ENCODE measurements at places on chromosomes 5 and 9.

DNA sequence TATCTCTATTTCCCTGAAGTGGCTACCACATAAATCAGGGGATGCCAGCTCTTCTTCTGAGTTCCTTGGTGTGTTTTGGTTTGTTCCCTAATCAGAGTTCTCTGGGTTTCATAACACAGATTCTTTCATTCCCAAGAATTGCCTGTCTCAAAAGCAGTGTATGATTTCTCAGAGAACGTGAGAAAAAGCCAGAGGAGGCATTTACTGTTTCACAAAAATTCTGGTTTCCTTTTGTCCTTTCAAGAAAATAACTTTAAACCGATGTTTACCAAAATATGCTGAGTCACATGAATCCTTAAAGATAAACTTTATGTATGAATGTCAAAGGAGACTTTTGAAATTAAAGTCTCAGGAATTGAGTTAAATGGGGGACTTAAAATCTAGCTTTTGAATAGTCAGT, 314.3 kb downstream of the EBF1 start:
- DNase-seq, result no peak

- DNase-seq, result no peak
These were observed 92.4 kb downstream of the ISL1 start for GRCh38 chr5:51475628-51476027.

GRCh38 chr9:137129456-137130175, 9.3 kb upstream of the GRIN1 start:
- peak; percentile 91 for DNase-seq

DNA sequence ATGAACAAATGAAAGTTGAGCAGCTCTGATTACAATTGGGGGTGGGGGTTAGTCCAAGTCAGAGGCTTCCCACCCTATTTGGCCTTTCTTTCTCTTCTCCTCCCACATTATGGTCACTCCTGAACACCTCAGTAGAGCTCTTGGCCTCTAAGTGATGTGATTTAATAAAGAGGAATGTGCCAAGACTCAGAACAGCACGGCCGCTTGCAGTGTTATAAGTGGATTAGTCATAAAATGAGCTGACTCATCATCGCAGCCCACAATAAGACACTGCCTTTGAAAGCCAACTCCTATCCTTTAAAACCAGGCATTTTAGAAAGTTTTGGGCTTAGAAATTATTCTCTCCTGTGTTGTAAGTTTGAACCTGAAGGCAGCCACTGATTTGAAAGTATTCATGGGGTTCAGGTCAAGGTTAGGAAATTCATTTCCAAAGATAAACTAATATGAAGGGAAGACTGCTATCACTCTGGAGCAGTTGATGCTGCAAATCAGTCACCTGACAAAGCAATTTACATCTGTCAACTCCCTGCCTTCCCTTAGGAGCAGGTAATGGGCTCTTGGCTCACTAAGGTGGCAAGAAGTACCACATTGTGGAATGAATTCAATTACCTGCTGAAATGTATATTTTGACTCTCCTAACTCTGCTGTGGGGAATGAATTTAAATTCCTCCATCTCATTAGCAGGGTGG, 283.6 kb upstream of the NMUR2 start:
- no peak for DNase-seq

DNA sequence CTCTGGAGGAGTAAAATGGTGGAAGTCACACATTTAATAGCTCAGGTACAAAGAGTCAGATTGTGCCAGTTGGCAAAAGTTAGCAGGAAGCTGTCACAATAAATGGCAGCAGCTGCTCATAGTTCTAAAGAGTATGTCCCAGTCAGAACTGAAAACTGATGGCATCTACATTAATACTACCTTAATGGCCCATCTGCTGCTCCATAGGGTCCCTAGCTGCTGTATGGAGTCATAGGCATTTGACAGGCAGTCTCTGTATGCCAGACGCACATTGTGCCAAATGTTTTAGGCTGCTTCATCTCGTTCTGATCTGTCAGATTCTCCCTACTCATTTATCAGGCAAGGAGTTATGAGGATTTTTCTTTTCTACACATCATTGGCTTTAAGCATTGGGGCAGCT, 515.8 kb upstream of the ARRDC3 start:
- DNase-seq, result no peak

DNA sequence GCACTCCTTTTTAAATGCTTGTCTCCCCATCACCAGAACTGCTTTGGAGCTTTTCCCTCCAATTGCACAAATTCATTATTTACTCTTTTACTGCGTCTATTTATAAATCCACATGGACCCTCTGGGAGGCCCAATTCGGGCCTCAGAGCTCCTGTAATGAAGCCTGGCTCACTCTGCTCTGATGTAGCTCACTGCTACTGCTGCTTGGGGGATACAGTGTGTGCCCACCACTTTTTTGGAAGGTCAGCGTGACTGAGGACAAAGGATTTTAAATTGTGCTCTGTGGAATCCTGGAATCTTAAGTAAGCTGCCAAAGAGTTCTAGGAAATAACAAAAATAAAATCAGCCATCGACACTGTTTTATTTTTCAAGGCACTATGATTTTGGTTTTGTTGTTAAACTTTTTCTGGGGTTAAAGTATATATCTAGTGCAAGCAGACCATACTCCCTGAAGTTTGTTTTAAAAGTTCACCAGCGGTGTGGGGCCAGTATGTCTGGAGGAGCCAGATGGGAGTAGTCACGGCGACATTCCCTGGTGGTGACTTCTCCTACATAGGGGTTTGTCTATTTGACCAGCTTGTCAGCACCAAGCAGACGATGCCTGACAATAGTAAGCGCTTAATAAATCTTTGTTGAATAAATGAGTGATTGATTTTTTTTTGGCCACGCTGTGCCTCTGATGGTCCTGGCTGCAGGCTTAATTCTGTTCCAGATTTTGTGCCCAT, 142.8 kb downstream of the TMEM38B start:
- no peak for DNase-seq

GRCh38 chr9:105418588-105419500, 29.0 kb upstream of the FSD1L start:
- no peak for DNase-seq

DNA sequence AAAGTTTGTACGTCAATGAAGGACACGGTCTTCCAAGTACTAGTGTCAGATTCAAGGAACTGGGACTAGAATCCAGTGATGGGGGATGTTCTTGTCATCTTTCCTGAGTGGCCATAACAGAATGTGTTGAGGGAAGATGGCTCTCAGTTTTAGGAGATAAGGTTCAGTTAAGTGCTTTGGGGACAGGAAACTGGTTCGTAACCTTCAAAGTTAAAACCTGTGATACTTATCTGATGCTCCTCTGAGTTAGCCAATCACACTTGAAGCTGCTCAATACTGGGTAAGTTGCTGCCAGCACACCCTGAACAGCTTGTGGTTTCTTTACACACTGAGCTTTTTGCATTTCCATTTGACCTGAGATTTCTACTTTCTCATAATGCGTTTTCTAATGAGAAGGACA, 64.4 kb downstream of the PIK3R1 start:
- DNase-seq, result no peak

DNA sequence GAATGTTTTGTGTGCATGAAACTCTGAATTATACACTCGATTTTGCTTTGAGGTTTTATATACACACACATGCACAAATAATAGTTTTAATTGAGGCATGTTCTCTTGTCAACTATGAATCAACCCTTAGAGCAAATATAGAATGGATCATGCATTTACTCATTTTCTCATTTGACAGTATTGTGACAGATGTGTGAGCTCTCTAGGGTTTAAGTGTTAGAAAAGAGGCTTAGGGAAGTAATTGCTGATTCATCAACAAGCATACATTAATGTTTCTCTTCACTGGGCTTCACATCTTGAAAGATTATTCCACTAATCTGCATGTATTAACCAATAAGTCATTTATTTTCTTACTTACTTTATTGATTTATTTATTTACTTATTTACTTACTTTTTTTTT, 1356.8 kb upstream of the ACO1 start:
- DNase-seq, result no peak

GRCh38 chr5:102283102-102283797, 12.8 kb downstream of the SLCO4C1 start:
- DNase-seq, result peak; percentile 82

- no peak for DNase-seq
These were observed 4.5 kb downstream of the ABCA2 start for GRCh38 chr9:137023583-137023991.

GRCh38 chr5:23139338-23140171, 286.4 kb upstream of the CDH12 start:
- DNase-seq, result peak; percentile 9

- DNase-seq, result no peak
These were observed 18.8 kb downstream of the FTMT start for GRCh38 chr5:121870489-121870888.

DNA sequence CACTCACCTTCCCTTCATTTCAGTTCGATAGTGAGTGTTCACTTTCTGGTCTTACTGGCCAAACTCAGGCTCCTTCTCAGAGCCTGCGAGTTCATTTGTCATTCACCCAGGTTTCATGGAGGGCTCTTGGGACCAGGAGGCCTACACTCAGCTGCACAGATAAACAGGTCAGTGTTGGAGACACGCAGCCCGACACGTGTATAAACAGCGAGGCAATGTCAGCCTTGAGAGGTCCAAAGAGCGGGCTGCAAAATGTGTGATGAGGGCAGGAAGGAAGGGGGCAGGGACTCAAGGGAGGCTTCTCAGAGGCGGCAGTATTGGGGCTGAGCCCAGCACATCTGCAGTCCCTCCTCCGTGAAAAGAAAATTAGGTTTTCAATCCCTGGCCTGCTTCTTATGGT, 82.6 kb upstream of the ZNF618 start:
- no peak for DNase-seq

DNA sequence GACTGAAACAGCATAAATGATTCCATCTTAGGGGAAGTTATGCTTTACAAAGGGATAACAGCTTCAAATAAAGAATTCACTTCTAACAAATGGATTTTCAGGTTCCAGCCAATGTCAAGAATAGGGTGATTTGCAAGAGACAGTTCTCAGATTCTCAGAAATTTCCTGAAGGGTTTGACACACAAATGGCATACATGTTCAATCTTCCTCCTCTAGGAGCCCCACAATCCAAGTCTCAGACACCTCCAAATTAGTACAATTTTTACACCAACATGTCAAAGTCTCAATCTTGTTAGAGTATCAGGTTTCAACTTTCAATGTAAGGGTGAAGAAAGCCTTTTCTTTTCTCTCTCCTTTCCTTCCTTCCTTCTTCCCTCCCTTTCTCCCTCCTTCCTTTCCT, 996.6 kb downstream of the TLE1 start:
- DNase-seq, result no peak

Measured in AML-193 (cell line).